ENCODE measurements at places on chromosomes 13 and 19.
A peak's percentile ranks its signal among the peaks of the same experiment; 100 is the strongest.

DNA sequence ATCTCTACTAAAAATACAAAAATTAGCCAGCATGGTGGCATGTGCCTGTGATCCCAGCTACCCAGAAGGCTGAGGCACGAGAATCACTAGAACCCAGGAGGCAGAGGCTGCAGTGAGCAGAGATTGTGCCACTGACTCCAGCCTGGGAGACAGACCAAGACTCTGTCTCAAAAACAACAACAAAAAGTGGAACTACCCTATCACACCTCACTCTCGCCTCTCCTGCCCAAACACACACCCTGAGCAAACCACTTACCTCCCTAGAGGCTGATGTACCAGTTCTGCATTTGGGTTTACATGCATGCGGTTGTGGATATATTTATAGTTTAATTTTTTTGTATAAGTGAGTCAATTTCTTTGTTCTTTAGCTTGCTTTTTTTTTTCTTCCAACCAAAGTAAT is 7.7 kb upstream of the PTOV1 start:
- no peak for DNase-seq

- DNase-seq, result no peak
Measured at GRCh38 chr13:59034198-59034597, 1129.5 kb downstream of the DIAPH3 start.

GRCh38 chr13:37505531-37505930 is 93.0 kb downstream of the POSTN start:
- no peak for DNase-seq

DNA sequence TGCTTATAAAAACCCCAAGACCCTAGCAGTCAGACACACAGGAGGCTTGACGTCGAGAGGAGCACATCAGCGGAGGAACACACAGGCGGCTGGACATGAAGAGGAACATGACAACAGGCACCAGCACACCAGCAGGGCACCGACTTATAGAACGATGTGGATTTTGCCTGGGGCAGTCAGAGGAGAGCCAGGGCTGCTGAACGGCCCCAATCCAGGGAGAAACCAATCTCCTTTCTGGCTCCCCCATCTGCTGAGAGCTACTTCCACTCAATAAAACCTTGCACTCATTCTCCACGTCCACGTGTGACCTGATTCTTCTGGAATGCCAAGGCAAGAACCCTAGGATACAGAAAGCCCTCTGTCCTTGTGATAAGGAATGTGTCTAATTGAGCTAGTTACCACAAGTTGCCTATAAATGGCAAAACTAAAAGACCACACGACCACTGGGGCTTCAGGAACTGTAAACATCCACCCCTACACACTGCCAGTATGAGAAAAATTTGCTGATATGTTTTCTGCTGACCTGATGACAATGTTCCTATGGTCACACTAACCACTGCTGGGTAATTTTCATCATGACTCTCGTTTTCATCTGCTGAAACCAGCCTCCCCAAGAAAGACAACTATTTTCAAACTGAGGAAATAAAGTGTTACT is 35.8 kb upstream of the CEACAM21 start:
- no peak for DNase-seq

- DNase-seq, result no peak
Measured at GRCh38 chr13:50831512-50831911, 12.0 kb downstream of the DLEU7 start.

DNA sequence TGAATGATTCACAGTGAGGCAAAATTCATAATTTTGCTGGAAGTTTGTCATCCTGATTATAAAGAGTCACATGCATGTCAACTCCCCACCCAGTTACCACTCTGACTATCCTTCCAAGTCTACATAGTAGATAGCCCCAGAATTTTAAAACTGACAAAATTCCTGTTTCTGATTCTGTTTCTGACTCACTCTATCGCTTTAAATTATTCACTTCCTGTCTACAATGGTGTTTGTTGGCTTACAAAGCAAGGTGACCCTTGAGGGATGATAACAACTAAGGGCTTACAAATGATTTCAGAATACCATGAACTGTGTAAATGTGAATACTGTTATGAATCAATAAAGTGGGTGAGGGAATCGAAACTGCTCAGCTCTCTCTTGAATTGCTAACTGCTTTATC is 98.7 kb upstream of the KL start:
- DNase-seq, result no peak

DNA sequence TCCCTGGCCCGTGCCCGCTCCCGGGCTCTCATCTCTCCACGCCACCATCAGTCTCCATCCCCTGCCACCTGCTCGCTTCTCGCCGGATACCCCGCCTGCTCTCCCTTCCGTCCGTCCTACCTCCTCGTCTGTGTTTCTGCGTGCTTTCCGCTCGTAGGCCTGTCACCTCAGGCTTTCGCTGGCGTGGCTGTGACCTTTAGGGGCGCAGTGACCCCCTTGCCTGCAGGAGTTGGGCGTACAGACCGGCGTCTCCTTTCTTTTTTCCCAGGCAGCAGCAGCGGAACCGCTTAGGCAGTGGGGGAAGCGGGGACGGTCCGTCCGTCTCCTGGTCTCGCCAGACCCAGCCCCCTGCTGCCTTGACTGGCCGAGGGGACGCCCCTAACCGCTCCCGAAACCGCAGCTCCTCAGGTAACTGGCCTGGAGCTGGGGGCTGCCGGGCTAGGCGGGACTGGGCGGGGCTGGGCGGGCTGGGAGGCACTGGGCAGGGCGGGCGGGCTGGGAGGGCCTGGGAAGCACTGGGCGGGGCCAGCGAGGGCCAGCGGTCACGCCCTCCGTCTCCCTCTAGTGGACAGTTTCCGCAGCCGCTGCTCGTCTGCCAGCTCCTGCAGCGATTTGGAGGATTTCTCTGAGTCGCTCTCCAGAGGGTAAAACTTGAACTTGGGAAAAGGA is 6.3 kb downstream of the PGLYRP1 start:
- DNase-seq, result peak; percentile 80

GRCh38 chr13:97977982-97978381 is 24.5 kb downstream of the IPO5 start:
- DNase-seq, result no peak

GRCh38 chr13:32726374-32727037 is 140.3 kb downstream of the PDS5B start:
- no peak for DNase-seq

DNA sequence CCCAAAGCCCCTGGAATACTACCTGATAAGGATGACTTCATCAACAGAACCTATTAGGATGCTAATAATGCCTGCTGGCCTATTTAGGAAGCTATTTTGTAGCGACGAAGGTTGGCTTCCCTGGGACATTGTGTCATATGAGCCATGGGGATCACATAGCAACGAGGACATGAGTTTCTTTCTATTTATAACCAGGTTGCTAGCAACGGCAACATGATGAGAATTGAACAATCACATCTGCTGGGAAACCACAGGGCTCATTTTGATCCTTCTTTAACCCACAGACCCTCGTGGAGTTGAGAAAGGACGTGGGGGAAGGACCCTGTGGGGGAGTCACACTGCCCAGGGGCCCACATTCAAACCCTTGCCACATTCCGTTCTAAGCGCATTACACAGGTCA is 172.2 kb downstream of the COL4A1 start:
- DNase-seq, result no peak

DNA sequence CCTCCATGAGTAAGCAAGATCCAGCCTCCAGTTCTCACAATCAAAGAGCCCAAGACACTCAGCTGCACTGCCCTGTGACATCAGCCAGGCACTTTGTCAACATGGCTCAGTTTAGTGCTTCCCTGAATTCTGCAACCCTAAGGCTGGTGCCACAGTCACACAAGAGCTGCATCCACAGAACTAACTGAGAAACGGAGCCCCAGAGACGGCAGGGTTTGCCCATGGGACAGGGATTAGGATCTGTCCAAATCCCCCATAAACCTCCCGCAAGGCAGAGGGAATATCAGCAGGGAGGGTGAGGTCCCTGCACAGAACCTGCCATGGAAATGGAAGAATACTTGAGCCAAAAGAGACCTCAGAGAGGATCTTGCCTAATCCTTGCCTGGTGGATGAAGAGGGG is 70.4 kb upstream of the UQCRFS1 start:
- DNase-seq, result no peak

- DNase-seq, result no peak
Measured at GRCh38 chr19:21496876-21497275, 8.5 kb upstream of the ZNF429 start.

- DNase-seq, result no peak
Measured at GRCh38 chr19:18776288-18776594, 14.9 kb downstream of the COMP start.

DNA sequence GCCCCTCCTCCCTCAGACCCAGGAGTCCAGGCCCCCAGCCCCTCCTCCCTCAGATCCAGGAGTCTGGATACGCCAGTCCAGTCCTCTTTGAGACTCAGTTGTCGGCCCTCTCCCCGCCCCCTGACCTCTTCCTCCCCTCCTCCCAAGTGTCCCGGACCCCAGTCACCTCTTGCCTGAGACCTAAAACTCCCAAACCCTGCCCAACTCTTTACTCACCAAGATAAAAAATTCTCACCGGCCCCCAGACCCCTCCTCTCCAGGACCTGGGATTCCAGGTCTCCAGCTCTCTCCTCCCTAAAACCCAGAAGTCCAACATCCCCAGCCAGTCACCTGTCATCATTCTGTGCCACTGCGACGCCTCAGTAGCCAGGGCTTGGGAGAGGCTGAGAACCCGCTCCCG is 1.4 kb upstream of the HSD17B14 start:
- DNase-seq, result no peak

DNA sequence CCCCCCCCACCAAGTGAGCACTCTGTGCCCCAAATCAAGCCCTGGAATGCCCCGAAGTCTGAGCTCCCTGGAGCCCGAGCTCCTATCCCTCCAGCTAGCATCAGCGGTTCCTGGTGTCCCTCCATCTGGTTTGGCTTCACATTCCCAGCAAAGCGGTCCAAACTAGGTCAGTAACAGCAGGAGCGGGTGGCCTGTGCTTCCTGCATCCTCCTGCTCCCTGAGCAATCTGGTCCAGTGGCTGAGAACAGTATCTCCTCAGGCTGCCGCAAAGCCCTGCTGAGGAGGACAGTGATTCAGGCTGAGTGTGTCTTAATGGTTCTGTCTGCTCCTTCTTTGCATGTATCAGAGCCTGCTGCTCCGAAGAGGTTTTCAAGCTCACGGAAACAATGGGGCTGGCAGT is 25.9 kb downstream of the RASL11A start:
- no peak for DNase-seq

GRCh38 chr13:26847281-26847680 is 86.7 kb upstream of the GPR12 start:
- no peak for DNase-seq

- DNase-seq, result no peak
Measured at GRCh38 chr13:19795956-19796355, 13.2 kb upstream of the PSPC1 start.

DNA sequence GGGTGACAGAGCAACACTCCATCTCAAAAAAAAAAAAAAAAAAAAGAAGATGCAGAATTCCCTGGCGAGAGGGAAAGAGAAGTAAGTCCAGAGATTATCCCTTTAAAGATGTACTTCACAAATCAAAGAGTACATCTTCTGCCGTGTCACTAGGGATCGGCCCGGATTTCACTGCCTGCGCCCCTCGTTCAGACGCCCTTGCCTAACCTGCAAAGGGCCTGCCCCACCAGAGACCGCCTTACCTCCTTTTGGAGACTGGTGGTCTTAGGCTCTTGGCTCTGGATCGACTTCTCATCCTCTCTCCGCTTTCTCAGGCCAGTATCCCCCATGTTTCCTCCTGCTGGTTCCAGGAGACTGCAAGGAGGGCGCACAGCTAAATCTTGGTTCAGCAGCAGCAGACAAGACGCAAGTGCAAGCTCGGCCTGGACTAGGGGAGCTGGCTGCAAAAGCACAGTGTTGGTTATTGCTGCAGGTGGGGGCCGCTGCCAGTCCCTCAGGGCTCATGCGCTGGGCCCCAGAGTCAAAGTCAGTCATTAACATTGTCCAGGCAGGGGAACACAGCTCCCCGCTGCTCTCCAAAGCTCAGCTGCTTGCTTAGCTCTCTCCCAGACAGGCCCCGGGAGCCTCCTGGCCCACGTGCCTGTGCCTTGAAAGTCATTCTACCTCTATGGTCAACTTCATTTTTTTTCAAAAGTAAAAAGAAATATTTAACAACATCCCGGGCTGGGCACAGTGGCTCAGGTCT is 1.2 kb downstream of the SLC7A9 start:
- DNase-seq, result no peak

- DNase-seq, result no peak
Measured at GRCh38 chr19:49019242-49019932, 2.5 kb upstream of the LHB start.

- no peak for DNase-seq
Measured at GRCh38 chr19:39325778-39326665, 5.4 kb upstream of the LRFN1 start.

- no peak for DNase-seq
Measured at GRCh38 chr19:42284591-42285341, 15.7 kb downstream of the CIC start.

DNA sequence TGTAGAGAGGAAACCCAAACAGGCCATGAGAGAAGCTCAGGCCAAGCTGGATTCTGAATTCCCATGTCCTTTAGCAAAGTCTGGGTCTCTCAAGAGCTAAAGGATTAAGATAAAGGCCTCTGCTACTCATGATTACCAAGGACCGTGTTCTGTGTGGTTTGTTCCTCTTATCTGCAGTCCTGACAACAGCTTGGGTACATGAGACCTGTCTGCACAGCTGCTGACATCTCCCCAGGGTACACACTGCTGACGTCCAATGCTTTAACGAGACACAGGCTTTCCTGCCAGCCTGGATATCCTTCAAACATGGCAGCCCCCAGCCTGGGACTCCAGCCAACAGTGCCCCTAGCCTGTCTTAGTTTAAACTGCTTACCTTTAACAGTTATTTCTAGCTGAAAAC is 211.0 kb downstream of the SLC7A1 start:
- DNase-seq, result peak; percentile 2

- DNase-seq, result no peak
Measured at GRCh38 chr13:35723053-35723461, 246.6 kb upstream of the MAB21L1 start.

DNA sequence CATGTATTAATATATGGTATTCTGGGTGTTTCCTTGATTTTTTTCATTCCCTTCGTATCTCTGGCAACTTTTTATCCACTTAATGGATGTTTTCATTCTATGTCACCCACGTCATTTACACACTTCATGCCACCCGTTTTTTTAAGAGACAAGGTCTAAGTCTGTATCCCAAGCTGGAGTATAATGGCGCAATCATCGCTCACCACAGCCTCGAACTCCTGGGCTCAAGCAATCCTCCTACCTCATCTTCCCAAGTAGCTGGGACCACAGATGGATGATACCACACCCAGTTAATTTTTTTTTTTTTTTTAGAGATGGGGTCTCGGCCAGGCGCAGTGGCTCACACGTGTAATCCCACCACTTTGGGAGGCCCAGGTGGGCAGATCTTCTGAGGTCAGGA is 3.4 kb upstream of the VASP start:
- DNase-seq, result no peak

DNA sequence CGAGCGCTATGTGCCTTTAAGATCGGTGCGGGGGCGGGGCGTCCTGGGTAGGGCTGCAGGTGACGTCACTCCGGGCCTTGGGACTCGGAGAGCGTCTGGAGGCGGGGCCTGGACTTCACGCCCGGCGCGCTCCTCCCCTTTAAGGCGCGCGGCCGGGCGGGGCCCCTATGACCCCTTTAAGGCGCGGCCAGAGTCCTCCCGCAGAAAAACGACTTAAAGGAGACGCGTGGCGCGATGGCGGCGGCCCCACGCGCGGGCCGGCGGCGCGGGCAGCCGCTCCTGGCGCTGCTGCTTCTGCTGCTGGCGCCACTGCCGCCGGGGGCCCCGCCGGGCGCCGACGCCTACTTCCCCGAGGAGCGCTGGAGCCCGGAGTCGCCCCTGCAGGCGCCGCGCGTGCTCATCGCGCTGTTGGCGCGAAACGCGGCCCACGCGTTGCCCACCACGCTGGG is at the start of gene COLGALT1:
Gene COLGALT1 (plus strand): TSS at position 170 of the 449 bp plus-strand sequence. CDS start 65 bp downstream, at position 235.
- peak; percentile 98 for DNase-seq

- peak; percentile 82 for DNase-seq
Measured at GRCh38 chr13:71118779-71119364, 748.1 kb downstream of the DACH1 start.

Measured in NCI-H2081 (cell line).